ENCODE measurements at places on chromosomes 12 and 14. TPM values are rescaled to one million over a fixed set of nuclear protein-coding genes. Genes with fewer than 3 reads are reported as not detected.

GRCh38 chr12:80470403-80470802, 26.4 kb downstream of the PTPRQ start:
- no peak for DNase-seq

DNA sequence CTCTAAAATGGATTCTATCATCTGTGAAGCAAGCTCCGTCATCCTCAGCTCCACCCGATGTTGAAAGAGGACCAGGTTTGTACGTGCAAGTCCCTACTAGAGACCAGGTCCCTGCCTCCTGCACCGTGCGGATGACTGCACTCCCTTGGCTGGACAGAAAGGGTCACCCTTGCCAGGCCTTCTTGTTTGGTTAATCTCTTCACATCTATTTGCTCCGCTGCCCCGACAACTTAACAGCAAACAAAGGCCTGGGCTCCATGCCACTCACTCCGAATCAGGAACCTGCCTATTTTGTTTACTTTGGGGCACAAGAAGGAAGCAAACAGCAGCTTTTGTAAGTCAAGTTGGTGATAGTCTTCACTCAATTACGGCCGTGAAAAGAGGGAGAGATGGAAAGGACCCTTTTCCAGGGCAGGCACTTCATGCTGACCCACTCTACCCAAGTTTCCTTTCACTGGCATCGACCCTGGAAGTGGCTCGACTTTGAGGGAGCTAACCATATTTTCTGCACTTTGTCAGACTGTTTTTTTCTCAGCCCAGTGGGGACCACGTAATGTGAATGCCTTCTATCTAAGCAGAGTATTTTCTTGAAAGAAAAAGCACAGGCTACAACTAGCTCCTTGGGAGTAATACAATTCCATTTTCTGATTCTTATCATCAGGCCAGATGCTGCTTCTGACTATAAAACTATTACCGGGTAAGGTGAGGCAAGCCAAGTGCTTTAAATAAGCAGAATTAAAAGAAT, 202.6 kb downstream of the FOXN3 start:
- DNase-seq: no peak

- DNase-seq: no peak
Measured at GRCh38 chr12:128857133-128857763, 4.0 kb downstream of the GLT1D1 start.

DNA sequence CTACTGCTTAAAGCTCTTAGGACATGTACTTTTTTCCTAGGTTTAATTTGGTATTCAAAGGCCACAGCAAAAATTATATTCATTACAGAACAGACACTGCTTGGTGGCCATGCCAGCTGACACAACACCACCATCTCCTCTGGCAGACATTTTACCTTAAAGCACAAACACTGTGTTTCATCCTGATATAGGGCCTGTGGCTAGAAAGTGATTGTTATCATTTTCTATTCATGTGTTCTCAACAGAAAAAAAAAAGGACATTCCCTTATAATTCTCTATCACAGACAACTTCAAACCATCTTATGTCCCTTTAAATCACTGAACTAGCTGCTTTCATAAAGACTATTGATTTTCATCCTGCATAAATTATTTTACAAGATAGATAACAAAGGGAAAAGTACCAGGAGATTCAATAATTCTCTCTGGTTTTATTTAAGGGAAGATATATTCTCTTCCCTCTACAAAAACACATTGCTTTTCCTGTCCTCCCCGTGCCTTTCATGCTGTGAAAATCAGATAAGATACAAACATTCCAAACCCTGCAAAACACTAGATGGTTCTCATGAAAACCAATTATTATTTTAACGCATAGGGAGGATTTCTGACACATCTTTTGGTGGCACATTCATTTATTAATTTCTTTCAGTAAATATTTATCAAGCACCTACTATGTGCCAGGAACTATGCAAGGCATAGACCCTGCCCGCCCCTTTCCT, 139.3 kb upstream of the TMCC3 start:
- DNase-seq: no peak

Gene HOXC9
- 7.2 TPM for total RNA-seq

- DNase-seq: no peak
Measured at GRCh38 chr12:93976024-93976423, 172.4 kb upstream of the PLXNC1 start.

- no peak for DNase-seq
Measured at GRCh38 chr12:52235001-52235764, 2.1 kb downstream of the KRT7 start.

DNA sequence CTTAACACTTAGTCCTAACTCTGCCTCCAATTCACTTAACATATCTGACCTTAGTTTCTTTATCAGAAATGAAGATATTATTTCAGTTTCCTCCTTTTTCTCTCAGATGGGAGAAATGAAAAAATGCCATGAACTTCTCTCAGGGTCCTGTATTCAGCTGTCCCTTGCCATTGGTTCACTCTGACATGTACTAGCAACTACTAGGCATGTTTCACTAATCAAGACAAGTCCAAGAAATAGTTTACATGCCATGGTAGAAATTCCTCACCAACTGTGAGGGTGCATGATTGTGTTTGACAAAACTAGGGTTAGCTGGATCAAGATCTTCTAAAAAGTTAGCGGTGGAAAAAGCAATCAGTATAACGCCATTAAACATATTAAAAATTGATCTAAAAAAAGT, 7.0 kb upstream of the ATXN7L3B start:
- no peak for DNase-seq

GRCh38 chr12:128557231-128557630, 266.5 kb downstream of the SLC15A4 start:
- no peak for DNase-seq

- no peak for DNase-seq
Measured at GRCh38 chr12:129481921-129482320, 421.9 kb downstream of the TMEM132D start.

- DNase-seq: no peak
Measured at GRCh38 chr14:99517643-99518381, 36.6 kb downstream of the CCNK start.

GRCh38 chr12:117622741-117623140, 261.3 kb upstream of the NOS1 start:
- no peak for DNase-seq

GRCh38 chr12:130299574-130299973, 38.1 kb upstream of the PIWIL1 start:
- DNase-seq: no peak

- DNase-seq: no peak
Measured at GRCh38 chr14:101119830-101120571, 216.5 kb upstream of the RTL1 start.

GRCh38 chr12:69343357-69343756, 4.8 kb upstream of the LYZ start:
- peak; percentile 23 for DNase-seq

- DNase-seq: no peak
Measured at GRCh38 chr14:104604458-104605449, at the start of gene TMEM179. Gene TMEM179, minus strand, starts transcription at chr14:104604772. Its CDS starts 31 bp downstream, at chr14:104604741.

Gene TRIM9
- total RNA-seq: 8.7 TPM

GRCh38 chr12:95956557-95957145, 13.5 kb downstream of the AMDHD1 start:
- no peak for DNase-seq

DNA sequence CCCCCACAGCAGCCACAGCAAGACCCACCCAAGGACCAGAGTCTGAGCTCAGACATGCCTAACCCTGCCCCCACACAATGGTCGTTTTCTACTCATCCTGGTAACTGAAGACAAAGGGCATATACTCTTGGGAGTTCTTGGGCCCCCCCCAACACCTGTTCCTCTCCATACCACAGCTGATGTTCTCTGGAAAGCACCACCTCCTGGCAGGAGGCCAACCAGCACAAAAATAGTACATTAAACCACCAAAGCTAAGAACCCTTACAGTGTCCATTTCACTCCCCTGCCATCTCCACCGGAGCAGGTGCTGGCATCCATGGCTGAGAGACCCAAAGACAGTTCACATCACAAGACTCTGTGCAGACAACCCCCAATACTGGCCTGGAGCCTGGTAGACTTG, 80.6 kb upstream of the DAAM1 start:
- DNase-seq: no peak

GRCh38 chr12:94677778-94678177, 27.4 kb upstream of the TMCC3 start:
- no peak for DNase-seq

- no peak for DNase-seq
Measured at GRCh38 chr12:18339633-18340032, 78.3 kb downstream of the PIK3C2G start.

GRCh38 chr12:1474574-1475153, 119.7 kb downstream of the FBXL14 start:
- DNase-seq: no peak

GRCh38 chr12:113333877-113334785, 778 bp downstream of the SLC8B1 start:
- no peak for DNase-seq

Gene VSX2
- total RNA-seq: not detected

DNA sequence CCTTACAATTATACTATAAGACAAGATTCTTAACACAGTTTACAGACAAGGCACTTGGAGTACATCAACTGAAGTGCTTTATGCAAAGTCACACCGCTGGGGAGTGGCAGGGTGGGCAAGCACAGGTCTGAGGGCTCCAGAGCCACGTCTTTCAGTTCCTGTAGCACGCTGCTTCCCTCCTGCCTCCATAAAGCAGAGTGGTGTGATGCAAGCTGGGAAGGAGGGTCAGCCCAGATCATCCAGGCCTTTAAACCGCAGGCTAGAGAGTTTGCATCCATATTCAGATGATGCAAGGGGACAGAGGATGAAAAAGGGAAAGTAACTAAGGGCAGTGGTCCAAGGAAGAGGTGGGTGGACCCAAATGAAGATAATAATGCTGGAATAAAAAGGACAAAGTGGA, 132.6 kb downstream of the ITPR2 start:
- DNase-seq: no peak

GRCh38 chr12:12890543-12891079, 751 bp upstream of the GPRC5A start:
- DNase-seq: peak; percentile 60

- no peak for DNase-seq
Measured at GRCh38 chr12:4272424-4273272, 914 bp upstream of the CCND2 start.

GRCh38 chr12:48307269-48307668, 43.5 kb downstream of the ZNF641 start:
- DNase-seq: no peak

DNA sequence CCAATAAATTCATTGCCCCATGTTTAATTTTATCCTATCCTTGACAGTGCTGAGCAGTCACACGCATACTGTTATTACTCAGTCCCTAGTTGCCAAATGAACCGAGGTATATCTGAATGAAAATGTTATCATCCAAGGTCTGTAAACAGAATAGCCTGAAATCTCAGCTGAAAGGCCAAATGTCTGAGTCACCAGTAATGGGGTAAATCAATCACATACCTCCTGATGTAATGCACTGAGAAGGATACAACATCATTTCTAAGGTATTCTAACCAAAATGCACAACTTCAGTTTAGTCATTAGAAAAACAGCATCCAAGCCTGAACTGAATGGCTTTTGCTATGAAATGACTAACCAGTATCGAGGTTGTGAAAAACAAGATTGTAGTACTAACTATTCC, 228.6 kb downstream of the DPF3 start:
- no peak for DNase-seq

DNA sequence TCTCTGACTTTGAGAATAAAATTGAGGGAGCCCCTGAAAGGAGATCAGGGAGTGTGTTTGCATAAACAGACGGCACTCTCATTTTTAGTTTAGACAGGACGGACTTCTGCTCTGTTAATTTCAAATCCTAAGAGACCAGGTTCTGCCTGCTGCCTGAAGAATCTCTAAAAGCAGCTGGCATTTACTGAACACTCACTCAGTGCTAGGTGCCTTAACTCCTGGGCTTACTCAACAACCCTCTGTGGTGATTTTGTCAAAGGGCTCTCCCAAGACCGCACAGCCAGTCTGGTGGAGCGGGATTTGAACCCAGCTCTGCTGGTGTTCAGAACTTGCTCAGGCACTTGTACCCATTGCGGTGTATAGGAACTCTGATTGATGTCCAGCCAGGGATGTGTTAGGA, 2.2 kb downstream of the ORAI1 start:
- DNase-seq: no peak

Gene RASSF9
- 0.11 TPM for total RNA-seq

Gene TAS2R7
- not detected for total RNA-seq

DNA sequence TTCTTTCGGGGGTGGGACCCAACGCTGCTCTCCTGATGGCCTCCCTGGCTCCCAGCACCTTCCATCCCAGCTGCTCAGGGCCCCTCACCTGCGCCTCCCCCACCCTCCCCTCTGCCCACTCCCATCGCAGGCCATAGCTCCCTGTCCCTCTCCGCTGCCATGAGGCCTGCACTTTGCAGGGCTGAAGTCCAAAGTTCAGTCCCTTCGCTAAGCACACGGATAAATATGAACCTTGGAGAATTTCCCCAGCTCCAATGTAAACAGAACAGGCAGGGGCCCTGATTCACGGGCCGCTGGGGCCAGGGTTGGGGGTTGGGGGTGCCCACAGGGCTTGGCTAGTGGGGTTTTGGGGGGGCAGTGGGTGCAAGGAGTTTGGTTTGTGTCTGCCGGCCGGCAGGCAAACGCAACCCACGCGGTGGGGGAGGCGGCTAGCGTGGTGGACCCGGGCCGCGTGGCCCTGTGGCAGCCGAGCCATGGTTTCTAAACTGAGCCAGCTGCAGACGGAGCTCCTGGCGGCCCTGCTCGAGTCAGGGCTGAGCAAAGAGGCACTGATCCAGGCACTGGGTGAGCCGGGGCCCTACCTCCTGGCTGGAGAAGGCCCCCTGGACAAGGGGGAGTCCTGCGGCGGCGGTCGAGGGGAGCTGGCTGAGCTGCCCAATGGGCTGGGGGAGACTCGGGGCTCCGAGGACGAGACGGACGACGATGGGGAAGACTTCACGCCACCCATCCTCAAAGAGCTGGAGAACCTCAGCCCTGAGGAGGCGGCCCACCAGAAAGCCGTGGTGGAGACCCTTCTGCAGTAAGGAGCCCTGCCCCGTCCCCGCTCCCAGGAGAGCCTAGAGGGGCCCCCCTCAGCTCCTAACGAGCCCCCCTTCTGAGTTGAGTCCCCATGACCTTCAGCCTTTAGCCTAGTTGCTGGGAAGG, at the start of gene HNF1A:
Gene HNF1A, plus strand, starts transcription at position 248 of the 924 bp plus-strand sequence. Its CDS starts 226 bp downstream, at position 474.
- DNase-seq: no peak

GRCh38 chr12:69332815-69333358, 15.3 kb upstream of the LYZ start:
- DNase-seq: no peak

DNA sequence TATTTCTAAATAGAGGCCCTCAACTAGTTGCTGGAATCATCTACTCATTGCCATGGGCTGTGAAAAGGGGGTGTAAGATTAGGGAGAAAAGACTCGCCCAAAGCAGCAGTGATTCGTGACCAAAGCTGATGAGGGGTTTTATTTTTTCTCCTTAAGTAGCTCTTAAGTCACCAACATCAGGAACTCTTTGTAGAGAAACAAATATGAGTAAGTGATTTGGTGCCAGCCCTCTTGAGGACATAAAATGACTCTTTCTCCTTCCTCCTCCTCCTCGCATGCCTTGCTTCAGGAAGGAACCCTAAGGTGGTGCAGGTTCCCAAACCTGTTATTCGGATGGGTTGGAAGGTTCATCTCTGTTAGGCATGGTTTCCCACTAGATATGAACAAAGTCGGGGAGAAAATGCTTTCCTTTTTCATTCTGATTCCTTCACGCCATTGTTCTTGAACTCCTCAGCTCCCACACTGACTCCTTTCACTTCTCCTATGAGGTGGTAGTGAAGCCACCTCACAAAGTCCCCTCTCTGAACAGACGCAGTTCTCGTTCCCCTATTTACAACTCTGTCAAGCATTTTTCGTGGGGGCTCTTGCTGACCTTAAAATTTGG, 113.4 kb downstream of the ETV6 start:
- DNase-seq: no peak

- no peak for DNase-seq
Measured at GRCh38 chr14:22998329-22999012, 11.5 kb downstream of the C14orf93 start.

Gene PLEKHD1
- total RNA-seq: not detected

- DNase-seq: no peak
Measured at GRCh38 chr14:37622231-37622923, 26.9 kb downstream of the TTC6 start.
